ENCODE measurements at places on chromosomes 1 and 21. TPM values are rescaled to one million over a fixed set of nuclear protein-coding genes. Genes with fewer than 3 reads are reported as not detected.

The MRPL20 gene
- total RNA-seq: 49.4 TPM

DNA sequence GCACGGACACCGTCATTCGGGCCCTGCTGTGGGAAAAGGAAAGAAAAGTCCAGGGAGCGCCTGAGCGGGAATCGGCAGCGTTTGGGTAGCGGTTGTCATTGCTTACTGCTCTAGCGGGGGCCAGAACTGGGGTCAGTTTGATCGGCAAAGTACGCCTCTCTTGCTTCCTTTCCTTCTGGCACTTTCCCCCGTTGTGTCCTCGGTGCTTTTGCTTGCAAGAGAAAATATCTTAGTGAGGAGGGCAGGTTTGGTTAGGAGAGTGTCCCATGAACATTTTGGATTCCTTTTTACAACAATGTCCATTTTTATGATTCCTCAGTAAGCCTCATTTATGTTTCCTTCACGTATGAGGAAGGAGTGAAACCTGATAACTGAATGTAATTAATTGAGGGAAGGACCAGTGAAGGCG lies 670 bp downstream of the ST3GAL3 start:
- H3K36me3 ChIP-seq: peaks cover 18% of the 10 kb centered on the region
- H3K27ac ChIP-seq: peak overlapping the region; percentile 69
- H3K27me3 ChIP-seq: no peaks in the 10 kb centered on the region
- peak overlapping the region; percentile 72 for H3K4me3 ChIP-seq

GRCh38 chr1:83846138-83846537 lies 152.8 kb downstream of the TTLL7 start:
- DNase-seq: no peak
- H3K4me3 ChIP-seq: no peak overlapping the region
- no peaks in the 10 kb centered on the region for H3K4me1 ChIP-seq
- peak overlapping the region; percentile 70 for H3K27ac ChIP-seq
- no peaks in the 10 kb centered on the region for H3K36me3 ChIP-seq

GRCh38 chr1:151009206-151009587 lies 948 bp downstream of the PRUNE1 start:
- H3K4me3 ChIP-seq: peak overlapping the region; percentile 71
- H3K27ac ChIP-seq: peak overlapping the region; percentile 89
- DNase-seq: no peak
- H3K27me3 ChIP-seq: no peaks in the 10 kb centered on the region
- H3K36me3 ChIP-seq: no peaks in the 10 kb centered on the region

GRCh38 chr1:109637446-109637845 lies 17.8 kb downstream of the AMPD2 start:
- H3K27me3 ChIP-seq: no peaks in the 10 kb centered on the region
- no peak for DNase-seq
- H3K4me3 ChIP-seq: no peak overlapping the region
- no peaks in the 10 kb centered on the region for H3K36me3 ChIP-seq

DNA sequence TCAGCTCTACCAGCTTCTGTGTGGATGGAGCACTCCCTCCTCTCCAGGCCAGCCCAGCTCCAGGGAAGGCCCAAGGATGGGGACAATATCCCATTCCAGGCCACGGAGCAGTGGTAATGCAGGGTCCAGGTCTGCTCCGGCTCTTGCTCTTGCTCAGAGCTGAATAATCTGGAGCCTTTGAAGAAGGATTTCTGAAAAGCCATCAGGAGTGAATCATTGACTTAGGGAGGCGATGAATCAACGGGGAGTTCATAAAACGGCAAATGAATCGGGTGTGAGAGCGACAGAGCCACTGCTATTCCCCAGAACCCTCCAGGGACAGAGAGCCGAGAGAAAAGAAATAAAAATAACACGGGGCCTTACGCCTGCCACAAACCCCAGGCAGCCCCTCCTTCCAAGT lies 7.7 kb downstream of the POU3F1 start:
- peaks cover 6% of the 10 kb centered on the region for H3K27me3 ChIP-seq
- H3K27ac ChIP-seq: no peak overlapping the region

DNA sequence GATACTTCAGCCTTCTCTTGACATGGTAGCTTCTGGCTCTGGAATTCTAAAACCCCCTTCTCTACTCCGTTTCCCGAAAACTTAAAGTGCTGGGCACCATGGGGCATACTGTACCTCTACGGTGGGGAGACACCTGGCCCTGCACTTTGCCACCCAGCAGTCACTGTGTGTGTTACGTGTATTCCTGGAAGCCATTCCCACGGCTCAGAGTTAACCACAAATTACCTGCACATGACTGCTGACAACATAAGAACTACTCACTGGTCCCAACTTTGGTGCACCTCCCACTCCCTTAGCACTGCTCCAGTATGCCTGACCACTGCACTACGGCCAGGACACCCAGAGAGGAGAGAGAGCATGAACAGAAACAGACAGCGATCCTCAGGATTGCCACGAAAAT lies 29.4 kb upstream of the TMPRSS2 start:
- H3K4me1 ChIP-seq: no peaks in the 10 kb centered on the region
- H3K4me3 ChIP-seq: no peak overlapping the region
- H3K36me3 ChIP-seq: no peaks in the 10 kb centered on the region

GRCh38 chr1:16302709-16303627 lies 49.3 kb downstream of the FBXO42 start:
- no peaks in the 10 kb centered on the region for H3K4me1 ChIP-seq
- no peaks in the 10 kb centered on the region for H3K27me3 ChIP-seq
- peaks cover 40% of the 10 kb centered on the region for H3K36me3 ChIP-seq
- H3K27ac ChIP-seq: no peak overlapping the region

DNA sequence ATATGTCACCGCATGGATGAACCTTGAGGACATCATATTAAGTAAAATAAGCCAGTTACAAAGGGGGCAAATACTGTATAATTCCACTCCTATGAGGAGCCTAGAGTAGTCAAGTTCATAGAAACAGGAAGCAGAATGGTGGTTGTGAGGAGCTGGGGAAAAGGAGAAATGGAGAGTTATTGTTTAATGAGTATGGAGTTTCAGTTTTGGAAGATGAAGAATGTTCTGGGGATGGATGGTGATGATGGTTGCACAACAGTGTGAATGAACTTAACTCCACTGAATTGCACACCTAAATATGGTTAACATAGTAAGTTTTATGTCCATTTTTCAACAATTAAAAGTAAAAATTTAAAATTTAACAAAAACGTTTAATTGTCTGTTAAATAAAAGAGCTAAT lies 220.9 kb upstream of the JUN start:
- DNase-seq: no peak
- no peak overlapping the region for H3K4me3 ChIP-seq
- H3K4me1 ChIP-seq: no peaks in the 10 kb centered on the region
- no peak overlapping the region for H3K27ac ChIP-seq

DNA sequence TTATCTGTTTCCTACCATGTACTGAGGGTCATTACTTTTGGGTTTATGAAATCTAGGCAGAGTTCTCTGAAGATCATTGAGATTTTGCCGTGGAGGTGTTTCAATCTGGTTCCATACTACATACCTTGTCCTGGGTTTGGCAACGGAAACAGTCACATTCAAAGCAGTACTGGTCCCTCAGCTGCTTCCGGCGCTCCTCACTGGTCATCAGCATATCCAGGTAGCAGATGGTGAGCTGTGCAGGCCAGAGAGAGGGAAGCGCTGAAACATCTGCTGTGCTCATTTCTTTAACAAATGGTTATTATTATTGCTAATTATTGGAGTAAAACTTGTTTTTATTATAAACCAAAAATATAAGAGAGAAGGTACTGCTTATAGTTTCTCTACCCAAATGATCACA lies 591.7 kb downstream of the SMYD3 start:
- no peak overlapping the region for H3K4me3 ChIP-seq
- H3K27ac ChIP-seq: no peak overlapping the region
- H3K4me1 ChIP-seq: no peaks in the 10 kb centered on the region
- no peaks in the 10 kb centered on the region for H3K27me3 ChIP-seq
- no peak for DNase-seq
- H3K36me3 ChIP-seq: no peaks in the 10 kb centered on the region

All from right lobe of liver (tissue), 6 donors.